ENCODE measurements at places on chromosomes 7 and 10.

DNA sequence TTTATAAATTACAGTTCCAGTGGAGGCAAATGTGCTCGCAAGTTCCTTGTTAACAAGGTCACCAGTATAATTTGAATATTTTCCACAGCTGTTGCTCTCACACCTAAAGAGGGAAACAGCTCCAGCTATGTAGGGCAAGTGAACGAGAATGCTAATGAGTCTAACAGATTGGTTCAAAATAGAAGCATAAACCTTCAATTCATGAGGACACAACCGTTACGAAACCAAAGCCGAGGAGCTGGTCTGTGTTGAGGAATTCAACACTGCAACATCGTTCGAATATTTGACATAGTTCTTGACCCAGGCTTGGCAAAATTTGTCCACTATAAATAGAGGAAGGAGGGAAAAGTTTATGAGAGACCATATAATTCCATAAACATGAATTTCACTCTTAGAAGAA is 161.3 kb downstream of the KLF6 start:
- no peak for DNase-seq

DNA sequence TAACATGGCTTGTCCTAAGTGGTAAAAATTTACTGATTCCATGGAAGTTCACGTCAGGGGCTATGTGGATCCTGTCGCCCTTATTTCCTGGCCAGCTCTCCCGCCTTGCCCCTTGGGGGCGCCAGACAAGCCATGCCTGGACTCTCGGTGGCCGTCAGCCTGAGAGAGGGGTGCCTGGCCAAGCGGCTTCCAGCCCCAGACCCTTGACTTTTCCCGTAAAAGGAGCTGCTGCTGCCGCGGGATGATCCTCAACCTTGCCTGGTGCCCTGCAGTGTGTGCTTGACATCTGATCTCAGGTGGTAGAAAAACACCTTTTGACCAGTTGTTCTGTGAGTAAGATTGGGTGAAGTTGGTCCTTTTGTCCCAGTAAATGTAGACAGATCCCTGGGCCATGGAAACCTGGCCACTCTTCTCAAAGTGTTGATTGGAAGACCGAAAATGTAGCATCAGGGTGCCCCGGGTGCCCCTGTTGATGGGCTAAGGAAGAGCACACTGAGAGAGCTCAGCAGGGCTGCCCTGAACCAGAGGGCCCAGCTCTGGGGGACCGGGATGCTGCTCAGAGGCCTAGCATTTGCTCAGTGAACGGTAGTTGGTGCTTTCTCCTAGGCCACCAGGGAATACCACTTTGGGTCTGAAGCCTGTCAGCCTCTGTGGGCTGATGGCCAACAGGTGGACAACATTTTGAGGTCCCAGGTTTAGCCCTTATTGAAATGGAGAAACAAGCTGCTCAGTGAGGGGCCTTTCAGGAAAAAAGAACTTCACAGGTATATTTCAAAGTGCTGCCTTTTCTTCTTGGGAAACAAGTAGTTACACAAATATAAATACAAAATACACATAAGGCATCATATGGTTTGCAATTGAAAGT is 162.5 kb downstream of the LRMDA start:
- DNase-seq, result no peak

DNA sequence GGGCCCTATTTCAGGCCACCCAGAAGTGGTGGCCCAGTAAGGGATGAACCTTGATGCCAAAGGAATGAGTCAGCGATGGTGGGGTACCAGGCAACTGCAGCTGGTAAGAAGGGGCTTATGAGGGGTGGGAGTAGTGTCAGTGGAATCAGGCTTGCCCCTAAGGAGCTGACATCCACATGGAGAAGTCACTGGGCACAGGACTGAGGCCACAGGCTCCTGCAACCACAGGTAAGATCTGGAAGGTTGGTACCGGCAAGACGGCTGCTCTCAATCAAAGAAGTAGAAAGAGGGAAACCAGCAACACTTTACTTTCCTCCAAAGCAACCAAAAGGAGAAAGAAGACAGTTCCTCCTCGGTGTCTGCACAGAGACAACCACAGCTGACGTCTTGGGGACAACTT is 2.5 kb downstream of the GCK start:
- DNase-seq, result no peak

DNA sequence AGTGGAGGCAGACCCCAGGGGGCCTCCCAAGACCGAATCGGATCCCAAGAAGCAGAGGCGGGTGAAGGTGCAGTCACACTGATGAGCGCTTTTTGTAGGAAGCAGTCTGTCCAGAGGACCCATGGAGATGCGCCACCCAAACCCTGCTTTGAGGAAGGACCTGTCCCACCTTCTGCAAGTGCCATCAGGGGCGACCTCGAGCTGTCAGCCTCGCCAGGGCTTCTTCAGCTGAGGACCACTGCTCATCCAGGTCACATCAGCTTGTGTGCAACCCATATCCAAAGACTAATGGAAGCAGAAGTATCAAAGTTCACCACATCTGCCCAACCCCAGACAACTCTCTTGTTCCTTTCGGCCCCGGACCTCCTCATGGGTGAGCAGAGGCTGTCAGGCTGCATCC is 61.5 kb downstream of the KCNH2 start:
- DNase-seq, result no peak

DNA sequence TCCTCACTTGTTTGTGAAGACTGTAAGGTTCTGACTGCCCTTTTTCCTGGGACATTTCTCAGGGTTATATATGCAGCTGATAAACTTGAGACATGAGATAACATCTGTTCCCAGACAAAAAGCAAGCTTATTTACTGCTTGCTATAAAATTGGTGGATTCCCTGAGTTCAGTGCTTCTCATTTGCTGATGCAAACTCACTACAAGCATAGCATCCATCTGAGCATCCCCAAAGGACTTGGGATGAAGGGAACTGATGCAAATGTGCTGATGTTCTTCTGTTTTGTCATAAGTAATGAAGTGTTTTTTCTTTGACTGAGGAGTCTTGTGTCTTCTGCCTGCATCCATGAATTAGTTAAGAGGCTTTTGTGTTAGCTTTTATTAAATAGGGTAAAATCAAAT is 183.2 kb downstream of the ADK start:
- no peak for DNase-seq

- no peak for DNase-seq
Measured at GRCh38 chr7:137476937-137477336, 133.4 kb upstream of the PTN start.

GRCh38 chr10:110865809-110866482 is 5.8 kb upstream of the PDCD4 start:
- no peak for DNase-seq

GRCh38 chr10:80500572-80501380 is 36.9 kb upstream of the SH2D4B start:
- peak; percentile 87 for DNase-seq

GRCh38 chr10:97314671-97315070 is 4.4 kb upstream of the FRAT1 start:
- peak; percentile 66 for DNase-seq

DNA sequence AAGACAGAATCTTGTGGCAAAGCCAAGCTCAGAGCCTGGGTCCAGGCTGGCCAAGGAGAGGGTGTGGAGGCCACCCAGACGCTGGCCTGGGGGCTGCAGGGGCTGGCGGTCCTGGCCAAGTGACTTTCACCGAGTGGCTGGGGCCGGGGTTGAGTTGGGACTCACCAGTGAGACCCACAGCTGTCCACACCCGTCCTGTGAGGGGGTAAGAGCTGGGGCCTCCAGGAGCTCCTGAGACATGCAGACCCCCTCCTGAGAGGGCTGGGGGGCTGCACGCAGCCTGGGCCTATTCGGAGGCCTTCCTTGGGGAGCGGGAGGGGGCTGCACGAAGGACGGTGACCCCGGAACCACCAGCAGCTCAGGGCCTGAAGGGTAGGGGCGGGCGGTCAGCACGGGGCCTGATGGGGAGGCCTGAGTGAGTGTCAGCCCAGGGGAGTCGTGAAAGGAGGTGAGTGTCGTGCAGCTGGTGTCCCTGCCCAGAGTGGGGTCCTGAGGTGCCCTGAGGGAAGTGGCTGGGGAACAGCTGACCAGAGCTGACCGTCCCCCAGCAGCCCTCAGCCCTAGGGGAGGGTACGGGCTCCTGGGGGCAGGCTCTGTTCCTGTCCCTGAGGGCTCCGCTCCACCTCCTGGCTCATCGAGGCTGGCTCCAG is 100.9 kb downstream of the FOXL3 start:
- no peak for DNase-seq

GRCh38 chr7:20158684-20159083 is 58.5 kb downstream of the MACC1 start:
- DNase-seq, result peak; percentile 29

All from epithelial cell of esophagus (primary cell).